ENCODE measurements at places on chromosomes 4 and X.

- DNase-seq, result no peak
Observed at GRCh38 chr4:8000721-8001491, 61.2 kb upstream of the AFAP1 start.

DNA sequence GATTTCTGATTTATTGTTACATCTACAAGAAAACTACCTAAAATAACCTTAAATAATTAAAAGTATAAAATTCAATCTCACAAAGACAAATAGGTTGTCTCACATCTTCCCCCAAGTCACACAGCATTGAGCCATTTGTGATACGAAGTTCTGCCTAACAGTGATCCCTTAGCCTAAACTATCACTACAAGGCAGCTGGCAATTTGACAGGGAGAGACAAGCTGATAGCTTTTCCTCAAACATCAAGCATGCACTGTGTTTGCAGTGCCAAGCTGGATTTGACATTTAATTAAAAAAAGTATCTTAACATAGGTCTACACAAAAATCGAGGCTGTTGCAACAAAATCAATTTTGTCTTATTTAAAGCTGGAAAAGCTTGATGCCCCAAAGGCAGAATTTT, 464.7 kb upstream of the TRAM1L1 start:
- no peak for DNase-seq

- DNase-seq, result no peak
Observed at GRCh38 chr4:165136529-165136928, 23.9 kb upstream of the TMEM192 start.

DNA sequence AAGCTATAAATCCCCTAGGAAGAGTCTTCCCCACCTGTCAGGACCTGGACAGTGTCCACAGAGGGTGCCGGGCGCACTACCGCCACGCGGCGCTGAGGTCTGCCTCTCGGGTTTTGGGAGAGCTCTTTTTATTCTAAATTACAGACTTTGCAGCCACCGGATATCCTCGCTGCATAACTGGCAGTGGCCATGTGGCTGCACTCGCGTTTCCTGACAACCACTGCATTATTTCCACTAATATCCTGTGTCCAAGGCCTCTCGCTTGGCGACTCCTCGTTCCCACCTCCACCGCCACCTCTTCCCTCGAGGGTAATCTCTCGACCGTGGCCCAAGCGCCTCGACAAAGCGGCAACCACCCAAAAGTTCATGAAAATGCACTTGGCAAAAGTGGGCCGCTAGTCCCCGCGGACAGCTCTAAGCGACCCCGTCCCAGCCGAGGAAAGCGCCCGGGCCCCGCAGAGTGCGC, 512 bp upstream of the TMEM131L start:
- DNase-seq, result no peak

DNA sequence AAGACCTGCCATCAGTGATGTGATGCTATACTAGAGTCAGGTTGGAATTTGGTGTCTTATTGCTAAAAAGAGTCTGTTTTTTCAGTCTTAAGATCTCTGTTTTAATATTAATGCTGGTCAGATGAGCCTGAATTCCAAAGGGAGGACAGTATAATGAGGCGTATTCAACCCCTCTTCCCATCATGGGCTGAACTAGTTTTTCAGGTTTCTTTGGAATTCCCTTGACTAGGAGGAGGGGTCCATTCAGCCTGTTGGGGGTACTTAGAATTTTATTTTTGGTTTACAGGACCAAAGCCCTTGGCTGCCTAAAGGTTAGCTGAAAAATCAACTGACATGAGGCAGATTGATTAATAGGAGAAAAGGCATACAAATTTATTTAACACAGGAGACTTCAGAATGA, 24.1 kb upstream of the PI4K2B start:
- no peak for DNase-seq

DNA sequence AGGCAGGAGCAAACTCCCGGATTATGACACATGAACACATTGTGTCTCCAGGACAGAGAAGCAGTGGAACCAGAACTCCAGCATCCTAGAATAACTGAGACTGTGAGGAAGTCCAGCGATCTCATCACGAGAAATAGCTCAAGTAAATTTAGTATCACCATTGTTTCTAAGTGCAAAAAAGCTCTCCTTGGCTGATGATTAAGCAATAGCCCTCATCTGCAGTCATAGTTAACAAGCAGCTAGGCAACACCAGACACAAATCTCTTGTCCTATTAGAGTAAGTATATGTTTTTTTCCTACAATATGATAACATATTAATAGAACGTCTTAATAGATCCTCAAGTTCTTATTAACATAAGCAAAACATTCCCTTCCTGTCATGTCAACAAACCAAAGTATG, 2.4 kb upstream of the CFAP299 start:
- no peak for DNase-seq

DNA sequence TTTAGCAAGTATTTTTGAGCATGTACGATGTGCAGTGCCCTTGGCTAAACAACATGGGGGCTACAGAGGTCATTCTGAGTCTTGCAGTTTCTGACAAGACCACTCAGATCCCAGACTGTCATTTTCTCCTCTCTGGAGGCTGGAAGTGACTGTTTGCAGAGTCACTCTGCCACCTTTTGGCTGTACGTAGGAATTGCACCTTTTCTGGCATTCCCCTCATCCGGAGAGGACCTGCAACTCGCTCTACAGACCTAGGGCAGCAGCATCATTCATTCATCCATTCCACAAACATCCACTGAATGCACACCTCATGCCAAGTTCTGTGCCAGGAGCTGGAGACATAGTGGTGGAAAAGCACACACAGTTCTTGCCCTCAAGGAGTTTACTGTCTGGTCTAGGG, 160.4 kb upstream of the GPR101 start:
- no peak for DNase-seq

- DNase-seq, result no peak
Observed at GRCh38 chrX:122203399-122203798, 980.7 kb upstream of the GRIA3 start.

- no peak for DNase-seq
Observed at GRCh38 chr4:121734571-121734970, 30.4 kb downstream of the SMIM43 start.

- DNase-seq, result no peak
Observed at GRCh38 chrX:21289232-21289631, 85.0 kb upstream of the CNKSR2 start.

DNA sequence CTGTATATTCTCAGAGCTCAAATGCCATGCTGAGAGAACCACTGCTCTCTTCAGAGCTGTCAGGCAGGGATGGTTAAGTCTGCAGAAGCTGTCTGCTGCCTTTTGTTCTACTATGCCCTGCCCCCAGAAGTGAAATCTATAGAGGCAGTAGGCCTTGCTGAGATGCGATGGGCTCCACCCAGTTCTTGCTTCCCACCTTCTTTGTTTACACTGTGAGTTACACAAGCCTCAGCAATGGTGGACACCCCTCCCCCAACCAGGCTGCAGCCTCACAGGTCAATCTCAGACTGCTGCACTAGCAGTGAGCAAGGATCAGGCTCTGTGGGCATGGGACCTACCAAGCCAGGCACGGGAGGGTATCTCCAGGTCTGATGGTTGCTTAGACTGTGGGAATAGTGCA, 271.6 kb downstream of the CENPC start:
- DNase-seq, result no peak

DNA sequence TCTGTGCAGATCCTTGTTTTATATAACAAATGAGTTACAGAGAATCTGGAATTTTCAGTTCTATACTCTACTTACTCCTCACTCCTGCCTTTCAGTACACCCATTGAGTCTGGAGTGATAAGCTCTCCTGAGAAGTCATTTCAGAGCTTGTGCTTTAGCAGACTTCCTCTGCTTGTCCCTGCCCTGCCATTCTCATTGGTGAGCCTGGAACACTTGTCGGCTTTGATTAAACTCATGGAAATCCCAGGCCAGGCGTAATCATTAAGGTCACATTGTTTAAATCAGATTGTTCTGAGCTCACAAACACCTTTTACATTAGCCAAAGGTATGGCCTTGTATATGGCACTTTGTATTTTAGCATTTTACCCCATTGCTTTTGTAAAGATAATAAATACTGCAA, 102.7 kb downstream of the CNKSR2 start:
- DNase-seq, result no peak

GRCh38 chr4:170014359-170015011, 11.7 kb downstream of the MFAP3L start:
- DNase-seq, result no peak

- no peak for DNase-seq
Observed at GRCh38 chr4:76426272-76426671, 5.3 kb upstream of the CCDC158 start.

GRCh38 chr4:74294681-74295080, 13.6 kb upstream of the EPGN start:
- no peak for DNase-seq

- DNase-seq, result no peak
Observed at GRCh38 chr4:114601304-114602052, 2.9 kb downstream of the UGT8 start.

- DNase-seq, result no peak
Observed at GRCh38 chr4:3062471-3062870, 11.9 kb downstream of the HTT-AS start.

DNA sequence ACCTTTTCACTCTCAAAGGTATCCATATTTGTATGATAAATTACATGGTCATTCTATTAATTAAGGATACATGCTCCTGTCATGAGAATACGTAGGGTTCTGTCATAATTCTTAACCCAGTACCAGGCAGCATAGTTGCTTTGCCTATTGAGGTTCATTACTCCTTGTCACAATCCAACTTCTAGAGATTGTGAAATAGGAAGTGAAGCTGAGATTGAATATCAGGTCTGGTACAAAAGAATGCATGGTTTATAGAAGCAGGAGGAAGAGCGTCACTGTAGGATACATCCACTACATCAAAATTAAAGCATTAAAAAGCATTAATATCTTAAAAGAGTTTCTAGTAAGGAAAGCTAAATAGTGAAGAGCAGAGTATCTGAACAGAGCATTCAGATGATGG, 647.0 kb downstream of the IQCM start:
- DNase-seq, result no peak

- DNase-seq, result no peak
Observed at GRCh38 chr4:37948542-37948941, 11.7 kb upstream of the PTTG2 start.

DNA sequence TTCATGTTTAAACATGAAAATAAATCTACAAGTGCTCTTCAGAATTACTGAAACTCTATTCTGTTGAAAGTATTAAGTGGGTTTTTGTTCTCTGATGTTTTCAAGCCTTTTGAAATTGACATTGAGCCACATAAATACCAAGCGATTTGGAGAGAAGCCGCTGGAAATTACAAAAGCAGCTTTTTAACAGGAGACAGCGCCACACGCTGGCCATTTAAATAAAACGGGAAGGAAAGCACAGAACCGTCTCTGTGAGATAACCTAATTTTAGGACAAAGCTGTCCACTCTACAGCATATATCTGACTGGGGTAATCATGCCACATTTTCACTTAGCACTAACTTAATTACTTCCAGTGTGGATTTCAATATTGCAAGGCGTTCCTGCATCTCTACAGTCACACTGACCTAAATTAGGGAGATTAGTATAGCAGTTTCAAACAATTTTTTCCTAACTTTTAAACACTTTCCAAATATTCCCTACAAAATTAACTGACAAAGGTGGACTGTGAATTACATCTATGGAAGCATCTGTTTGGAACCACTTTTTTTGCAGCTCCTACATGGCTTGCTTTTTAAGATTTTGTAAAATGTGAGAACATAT, 6.8 kb upstream of the ANOS1 start:
- DNase-seq, result no peak

DNA sequence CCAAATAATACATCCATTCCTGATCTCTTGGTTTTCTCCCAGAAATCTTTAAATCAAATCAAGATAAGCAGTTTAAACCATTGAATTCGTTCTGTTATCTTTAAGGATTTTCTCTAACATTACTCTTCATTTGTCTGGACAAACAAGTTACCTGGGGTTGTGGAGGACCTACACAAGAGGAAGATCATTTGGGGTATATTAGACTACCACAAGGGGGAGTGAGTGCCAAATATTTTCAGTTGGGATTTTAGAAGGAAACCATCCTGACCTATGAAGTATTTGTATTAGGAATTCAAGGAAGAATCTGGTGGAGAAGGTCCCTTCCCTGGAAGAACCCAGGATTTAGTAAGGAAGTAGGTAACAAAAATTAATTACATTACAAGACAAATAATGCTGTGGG, 12.0 kb upstream of the DCHS2 start:
- no peak for DNase-seq

DNA sequence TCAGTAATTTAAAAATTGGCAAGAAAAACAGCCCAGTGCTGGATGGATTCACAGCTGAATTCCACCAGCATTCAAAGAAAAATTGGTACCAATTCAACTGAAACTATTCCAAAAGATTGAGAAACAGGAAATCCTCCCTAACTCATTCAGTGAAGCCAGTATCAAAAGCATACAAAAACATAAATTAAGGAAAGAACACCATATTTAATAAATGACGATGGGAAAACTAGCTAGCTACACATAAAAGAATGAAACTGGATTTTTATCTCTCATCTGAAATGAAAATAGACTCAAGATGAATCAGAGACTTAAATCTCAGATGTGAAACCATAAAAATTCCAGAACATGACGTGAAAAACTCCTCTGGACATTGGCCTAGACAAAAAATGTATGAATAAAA, 516.8 kb upstream of the SPANXN1 start:
- no peak for DNase-seq

DNA sequence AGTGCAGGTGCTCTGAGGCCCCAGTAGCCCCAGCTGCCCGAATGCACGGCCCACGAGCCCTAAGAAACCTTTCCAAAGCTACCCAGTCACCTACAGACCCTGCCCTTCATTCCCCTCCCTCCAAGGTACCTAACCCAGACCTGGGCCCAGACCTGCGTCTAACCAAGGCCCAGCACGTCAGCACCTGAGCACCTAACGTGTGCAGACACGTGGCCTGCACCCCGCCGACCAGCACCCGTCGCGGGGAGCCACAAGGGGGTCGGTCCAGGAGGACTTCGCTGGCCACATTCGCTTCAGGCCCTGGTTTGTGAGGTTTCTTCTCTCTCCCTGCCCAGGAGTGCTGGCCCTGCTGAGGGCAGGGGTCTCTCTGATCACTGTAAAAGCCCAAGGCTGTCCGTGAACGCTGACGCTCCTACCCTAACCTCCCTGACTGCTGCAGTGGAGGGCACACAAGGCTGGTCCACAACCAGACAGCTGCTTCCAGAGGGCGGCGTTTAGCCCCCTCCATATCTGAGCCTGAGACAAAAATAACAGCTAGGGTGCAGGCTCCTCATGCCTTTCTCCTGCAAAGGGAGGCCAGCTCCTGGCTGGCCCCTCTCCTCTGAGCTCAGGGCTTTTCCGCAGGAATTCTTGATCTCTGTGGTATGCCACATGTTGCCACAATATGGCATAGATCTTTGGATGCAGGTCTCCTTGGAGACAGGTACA, 31.8 kb downstream of the WDR1 start:
- no peak for DNase-seq

DNA sequence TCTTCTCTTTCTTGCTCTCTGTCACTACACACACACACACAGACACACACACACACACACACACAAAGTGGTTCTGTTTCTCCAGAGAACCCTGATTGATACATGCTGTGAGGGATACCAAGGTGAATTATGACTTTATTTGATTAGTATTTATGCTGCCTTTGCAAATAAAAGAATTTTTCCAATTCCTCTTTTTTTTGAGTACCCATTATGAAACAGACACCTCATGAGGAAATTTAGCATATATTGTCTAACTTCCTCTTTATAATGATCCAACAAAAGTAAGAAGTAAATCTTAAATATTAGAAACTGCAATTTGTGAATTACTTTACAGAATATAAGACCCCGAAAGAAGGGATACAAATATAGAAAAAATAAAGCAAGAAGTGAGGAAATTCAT, 14.3 kb upstream of the RAB28 start:
- DNase-seq, result no peak

- no peak for DNase-seq
Observed at GRCh38 chr4:59805176-59805575, 1395.0 kb upstream of the ADGRL3 start.

All from cortex of kidney (tissue), 1 donor.